Spleen (tissue), 13 donors: ENCODE measurements at places on chromosomes 7 and 10. TPM values are rescaled to one million over a fixed set of nuclear protein-coding genes. Genes with fewer than 3 reads are reported as not detected.

DNA sequence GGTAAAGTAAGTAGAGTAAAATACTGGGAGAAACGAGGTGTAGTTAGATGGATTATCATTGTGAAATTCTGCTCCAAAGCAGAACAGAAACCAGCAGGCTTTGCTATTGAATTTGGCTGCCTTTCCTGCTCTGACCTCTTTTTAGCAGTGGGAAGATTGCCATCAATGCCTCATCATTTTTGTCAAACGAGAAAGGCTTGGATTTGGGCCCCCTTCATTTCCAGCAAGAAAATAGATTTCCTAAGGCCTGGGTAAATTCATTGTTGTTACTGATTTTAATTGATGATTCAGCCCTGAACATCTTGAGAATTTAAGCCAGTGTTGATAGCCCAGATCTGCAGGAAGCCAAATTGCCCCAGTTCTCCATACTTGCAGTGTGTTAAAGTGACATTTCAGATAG is 35.2 kb upstream of the ASAH2 start:
- no peak overlapping the region for H3K4me3 ChIP-seq
- no peaks in the 10 kb centered on the region for H3K36me3 ChIP-seq
- no peaks in the 10 kb centered on the region for H3K27me3 ChIP-seq
- H3K4me1 ChIP-seq, result no peaks in the 10 kb centered on the region
- no peak overlapping the region for H3K27ac ChIP-seq

DNA sequence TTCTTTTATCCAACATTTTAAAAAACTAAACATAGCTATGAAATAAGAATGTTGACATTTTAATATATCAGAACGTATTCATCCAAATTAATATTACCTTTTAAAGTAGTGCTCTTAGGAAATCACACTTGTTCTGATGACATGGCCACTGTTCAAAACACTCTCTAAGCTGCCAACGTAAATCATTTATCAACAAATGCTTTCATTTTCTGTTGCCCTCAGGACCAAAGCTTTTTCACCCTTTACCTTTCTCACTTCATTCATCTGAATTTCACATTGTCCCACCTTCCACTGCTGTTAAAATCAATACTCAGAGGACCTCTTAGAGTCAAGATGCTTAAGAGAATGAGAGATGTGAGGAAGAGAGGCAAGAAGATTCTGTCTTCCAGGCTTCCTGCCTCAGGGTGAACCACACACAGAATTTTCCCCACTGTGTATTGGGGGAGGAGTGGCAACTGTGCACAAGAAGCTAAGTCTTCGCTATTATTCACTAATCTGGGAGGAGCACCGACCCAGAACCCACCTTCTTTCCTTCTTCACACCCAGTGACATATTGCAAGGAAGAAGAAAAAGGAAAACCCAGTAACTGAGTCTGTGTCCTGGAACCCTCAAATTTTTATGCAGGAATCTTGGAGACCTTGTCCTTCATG is 21.0 kb downstream of the HIBADH start:
- H3K27ac ChIP-seq, result no peak overlapping the region
- no peak overlapping the region for H3K4me3 ChIP-seq
- no peak for DNase-seq
- no peaks in the 10 kb centered on the region for H3K36me3 ChIP-seq

DENND2A gene
- 7.7 TPM for polyA plus RNA-seq

DNA sequence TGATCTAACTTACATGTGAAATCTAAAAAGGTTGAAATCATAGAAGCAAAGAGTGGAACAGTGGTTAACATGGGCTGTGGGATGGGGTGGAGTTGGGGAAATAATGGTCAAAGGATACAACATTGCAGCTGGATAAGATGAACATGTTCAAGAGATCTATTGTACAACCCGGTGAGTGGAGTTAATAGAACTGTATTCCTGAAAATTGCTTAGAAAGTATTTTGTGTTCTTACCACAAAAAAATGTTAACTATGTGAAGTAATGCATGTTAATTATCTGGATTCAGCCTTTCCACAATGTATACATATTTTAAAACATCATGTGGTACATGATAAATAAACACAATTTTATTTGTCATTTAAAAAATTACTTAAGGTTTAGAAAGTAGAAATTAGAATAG is 271.0 kb upstream of the LRRTM3 start:
- H3K4me1 ChIP-seq, result no peaks in the 10 kb centered on the region
- no peak overlapping the region for H3K4me3 ChIP-seq
- H3K36me3 ChIP-seq, result no peaks in the 10 kb centered on the region
- no peak overlapping the region for H3K27ac ChIP-seq

GRCh38 chr7:103573479-103574058 is 127.6 kb upstream of the SLC26A5 start:
- DNase-seq, result no peak
- no peaks in the 10 kb centered on the region for H3K27me3 ChIP-seq
- H3K27ac ChIP-seq, result no peak overlapping the region
- H3K4me1 ChIP-seq, result no peaks in the 10 kb centered on the region
- no peaks in the 10 kb centered on the region for H3K36me3 ChIP-seq
- H3K4me3 ChIP-seq, result no peak overlapping the region

- H3K36me3 ChIP-seq, result peaks cover 17% of the 10 kb centered on the region
- DNase-seq, result no peak
- no peaks in the 10 kb centered on the region for H3K4me1 ChIP-seq
- H3K27ac ChIP-seq, result no peak overlapping the region
- H3K4me3 ChIP-seq, result no peak overlapping the region
These were observed 182.5 kb downstream of the KMT2E start for GRCh38 chr7:105196473-105196872.

- no peaks in the 10 kb centered on the region for H3K27me3 ChIP-seq
- peaks cover 29% of the 10 kb centered on the region for H3K4me1 ChIP-seq
- no peak for DNase-seq
- no peak overlapping the region for H3K4me3 ChIP-seq
These were observed 115.1 kb downstream of the CCNY start for GRCh38 chr10:35451151-35452016.

GRCh38 chr7:94244760-94245159 is 149.9 kb upstream of the COL1A2 start:
- H3K36me3 ChIP-seq, result no peaks in the 10 kb centered on the region
- H3K27ac ChIP-seq, result no peak overlapping the region
- no peaks in the 10 kb centered on the region for H3K4me1 ChIP-seq

DNA sequence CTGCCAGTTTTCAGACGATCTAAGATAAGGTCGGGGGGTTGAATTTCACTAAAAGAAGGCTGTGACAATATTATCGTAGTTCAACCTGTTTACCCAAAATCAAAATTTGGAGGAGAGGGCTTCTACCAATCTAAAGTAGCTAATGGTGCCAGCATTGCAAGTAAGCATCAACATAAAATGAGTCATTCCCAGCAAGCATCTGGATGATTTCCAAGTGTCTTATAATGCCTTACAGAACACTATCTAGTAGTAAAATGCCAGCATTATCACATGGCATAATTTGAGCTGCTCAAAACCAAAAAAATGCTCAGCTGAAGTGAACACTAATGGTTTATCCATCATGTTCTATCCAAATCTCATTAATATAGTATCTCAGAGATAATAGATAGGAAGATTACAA is 1193.9 kb downstream of the DNAJB9 start:
- DNase-seq, result no peak
- no peaks in the 10 kb centered on the region for H3K27me3 ChIP-seq
- H3K27ac ChIP-seq, result no peak overlapping the region
- H3K4me3 ChIP-seq, result no peak overlapping the region
- H3K4me1 ChIP-seq, result no peaks in the 10 kb centered on the region

CALML3 gene
- 0.10 TPM for polyA plus RNA-seq

- peaks cover 18% of the 10 kb centered on the region for H3K4me1 ChIP-seq
- no peak overlapping the region for H3K4me3 ChIP-seq
- no peaks in the 10 kb centered on the region for H3K27me3 ChIP-seq
- H3K36me3 ChIP-seq, result peaks cover 31% of the 10 kb centered on the region
These were observed 20.3 kb downstream of the TMEM243 start for GRCh38 chr7:87199241-87199640.

- peak overlapping the region; percentile 66 for H3K27ac ChIP-seq
- no peak overlapping the region for H3K4me3 ChIP-seq
- H3K27me3 ChIP-seq, result no peaks in the 10 kb centered on the region
- H3K36me3 ChIP-seq, result no peaks in the 10 kb centered on the region
- DNase-seq, result no peak
These were observed 89.7 kb upstream of the STEAP4 start for GRCh38 chr7:88396295-88396947.

DNA sequence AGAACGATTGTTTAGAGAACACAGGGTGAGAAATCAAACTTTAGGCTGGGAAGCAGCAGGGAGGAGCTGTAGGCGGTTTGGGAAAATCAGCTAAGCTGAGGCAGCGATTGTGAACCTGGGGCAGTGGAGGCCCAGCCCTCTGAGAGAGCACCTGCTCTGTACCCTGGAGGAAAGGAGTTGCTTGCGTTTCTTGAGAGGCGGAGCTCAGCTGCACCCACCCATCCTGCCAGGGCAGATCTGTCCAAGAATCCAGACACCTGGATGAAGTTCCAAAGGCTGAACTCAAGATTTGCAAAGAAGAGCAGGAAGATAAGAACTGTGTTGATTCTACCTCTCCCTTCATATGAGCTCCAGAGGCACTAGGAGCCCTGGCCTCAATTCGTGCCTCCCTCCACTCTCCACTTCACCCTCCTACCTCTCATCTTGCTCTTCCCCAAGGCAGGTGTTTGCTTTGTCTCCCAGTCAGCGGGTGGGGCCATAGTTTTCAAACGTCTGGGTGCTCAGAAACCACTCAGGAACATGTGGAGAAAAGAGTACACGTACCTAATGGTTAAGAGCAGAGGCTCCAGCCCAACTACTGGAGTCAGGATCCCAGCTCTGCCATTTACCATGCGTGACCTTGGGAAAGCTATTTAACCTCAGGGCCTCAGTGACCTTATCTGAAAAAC is 21.5 kb upstream of the TMEM213 start:
- H3K4me3 ChIP-seq, result no peak overlapping the region
- H3K27ac ChIP-seq, result no peak overlapping the region
- H3K4me1 ChIP-seq, result no peaks in the 10 kb centered on the region
- no peaks in the 10 kb centered on the region for H3K27me3 ChIP-seq
- H3K36me3 ChIP-seq, result no peaks in the 10 kb centered on the region
